HCT116 (cell line): ENCODE measurements at places on chromosomes 7 and 10.
A peak's percentile ranks its signal among the peaks of the same experiment; 100 is the strongest.

- H3K4me1 ChIP-seq, result no peaks in the 10 kb centered on the region
- H3K4me3 ChIP-seq, result no peak overlapping the region
- no peak overlapping the region for H3K27ac ChIP-seq
- no peak for DNase-seq
- no peaks in the 10 kb centered on the region for H3K36me3 ChIP-seq
Observed at GRCh38 chr7:135755351-135755753, 6.7 kb upstream of the FAM180A start.

GRCh38 chr10:92573091-92573797, 649 bp downstream of the IDE start:
- H3K4me1 ChIP-seq, result peaks cover 17% of the 10 kb centered on the region
- peak overlapping the region; percentile 97 for H3K27ac ChIP-seq
- no peak for DNase-seq

- no peaks in the 10 kb centered on the region for H3K27me3 ChIP-seq
- DNase-seq, result no peak
- no peaks in the 10 kb centered on the region for H3K36me3 ChIP-seq
- H3K27ac ChIP-seq, result peak overlapping the region; percentile 74
- peak overlapping the region; percentile 73 for H3K4me3 ChIP-seq
- H3K4me1 ChIP-seq, result 0 out of 2 replicates have a peak, but pooled peaks cover 3% of the 10 kb centered on the region
Observed at GRCh38 chr10:80536361-80536835, 1.3 kb upstream of the SH2D4B start.

- no peaks in the 10 kb centered on the region for H3K36me3 ChIP-seq
- DNase-seq, result no peak
- no peak overlapping the region for H3K4me3 ChIP-seq
- H3K27ac ChIP-seq, result no peak overlapping the region
- H3K4me1 ChIP-seq, result no peaks in the 10 kb centered on the region
- no peaks in the 10 kb centered on the region for H3K27me3 ChIP-seq
Observed at GRCh38 chr7:120442838-120443237, 169.9 kb downstream of the KCND2 start.

- no peaks in the 10 kb centered on the region for H3K27me3 ChIP-seq
- H3K4me3 ChIP-seq, result no peak overlapping the region
- H3K27ac ChIP-seq, result no peak overlapping the region
- H3K36me3 ChIP-seq, result no peaks in the 10 kb centered on the region
- no peak for DNase-seq
Observed at GRCh38 chr10:69885379-69886013, 83.8 kb downstream of the COL13A1 start.
